ENCODE measurements at places on chromosomes 1 and 21.

DNA sequence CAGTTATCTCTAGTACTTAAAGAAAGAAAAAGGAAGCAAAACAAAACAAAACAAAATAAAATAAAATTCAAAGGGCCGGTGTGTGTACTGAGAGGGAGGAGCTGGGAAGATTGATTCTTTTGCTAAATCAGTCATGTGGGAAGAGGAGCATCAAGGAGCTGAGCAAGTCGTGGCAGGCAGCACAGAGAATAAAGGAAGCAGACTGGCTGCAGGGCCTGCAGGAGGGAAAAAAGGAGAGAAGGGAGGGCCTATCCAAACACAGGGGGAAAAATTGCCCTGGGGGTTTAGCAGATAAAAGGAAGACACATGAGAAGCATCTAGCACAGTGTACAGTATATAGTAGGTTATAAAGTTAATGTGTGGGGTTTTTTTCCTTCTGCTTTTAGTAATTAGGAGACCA, 27.6 kb downstream of the AGO4 start:
- no peak for DNase-seq

GRCh38 chr1:208486677-208487076, 242.5 kb upstream of the PLXNA2 start:
- no peak for DNase-seq

GRCh38 chr1:233695901-233696300, 82.0 kb downstream of the KCNK1 start:
- no peak for DNase-seq

- DNase-seq = no peak
These were observed 26.2 kb downstream of the LEMD1 start for GRCh38 chr1:205395616-205396015.

GRCh38 chr1:235326719-235327558, 1.0 kb downstream of the ARID4B start:
- DNase-seq = peak; percentile 52

GRCh38 chr1:34520111-34520510, 234.7 kb upstream of the GJB5 start:
- no peak for DNase-seq

GRCh38 chr21:44450402-44450801, 4.9 kb upstream of the LRRC3 start:
- DNase-seq = no peak

DNA sequence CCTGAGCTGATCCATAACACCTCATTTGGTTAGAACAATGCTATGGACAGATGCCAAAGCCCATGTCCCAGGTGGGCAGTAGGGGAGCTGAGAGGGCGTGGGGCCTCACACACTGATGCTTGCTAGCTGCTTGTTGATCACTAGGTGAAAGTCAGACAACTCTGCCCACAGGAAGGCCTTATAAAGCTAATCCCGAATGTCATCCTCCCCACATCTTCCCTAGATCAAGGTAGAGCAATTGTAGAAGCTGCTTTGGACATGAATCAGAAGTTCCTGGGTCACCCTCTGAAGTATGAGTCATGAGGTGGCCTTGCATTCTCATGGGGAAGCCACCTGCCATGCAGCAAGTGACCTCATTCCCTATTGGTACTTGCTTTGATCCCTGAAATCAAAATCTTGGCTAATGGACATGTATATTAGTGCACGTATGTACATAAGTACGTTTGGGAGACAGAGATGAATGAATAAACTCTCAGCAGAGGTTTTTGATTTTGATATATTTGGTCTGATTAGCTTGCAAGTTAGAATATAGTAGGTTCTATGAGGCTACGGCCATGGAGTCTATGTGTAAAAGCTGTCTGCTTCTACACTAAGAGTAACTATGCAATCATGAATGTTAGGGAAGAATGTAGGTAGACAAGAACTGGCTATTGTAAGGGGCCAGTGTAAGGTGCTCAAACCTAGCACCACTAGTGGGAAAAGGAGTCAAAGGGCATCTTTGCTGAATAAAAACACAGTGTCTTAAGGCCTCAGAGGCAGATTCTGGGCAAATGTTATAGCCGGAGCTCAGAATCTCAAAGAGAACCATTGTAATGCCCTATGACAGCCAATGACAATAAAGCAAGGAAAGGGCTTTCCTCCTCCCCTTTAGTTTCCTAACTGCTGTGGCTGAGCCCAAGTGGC, 52.6 kb downstream of the ABCA4 start:
- peak; percentile 42 for DNase-seq

GRCh38 chr1:43704838-43705237, 2.5 kb upstream of the ST3GAL3 start:
- peak; percentile 33 for DNase-seq

GRCh38 chr1:206518206-206518605, 10.9 kb downstream of the RASSF5 start:
- DNase-seq = no peak

GRCh38 chr1:53470155-53470554, 11.0 kb downstream of the DMRTB1 start:
- DNase-seq = peak; percentile 27

DNA sequence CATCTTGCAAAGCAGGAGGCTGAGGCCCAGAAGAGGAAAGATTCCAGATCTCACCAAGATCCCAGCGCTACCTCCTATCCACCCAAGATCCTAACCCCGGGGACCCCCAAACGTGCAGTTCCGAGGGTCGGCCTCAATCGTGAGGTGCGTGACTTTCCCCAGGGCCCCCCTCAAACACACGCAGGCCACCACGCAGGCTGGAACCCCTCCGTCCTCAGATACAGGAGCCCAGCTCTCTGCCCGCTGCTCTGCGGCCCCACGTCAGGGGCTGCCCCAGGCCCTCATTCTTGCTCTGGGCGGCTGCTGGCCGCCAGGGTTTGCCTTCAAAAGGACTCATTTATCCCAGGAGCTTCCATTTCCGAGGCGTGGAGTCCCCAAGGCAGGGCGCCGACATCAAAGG, 39.9 kb downstream of the KRTAP10-1 start:
- DNase-seq = no peak
